Bronchial epithelial cell (primary cell): ENCODE measurements at places on chromosomes 1 and 21. TPM values are rescaled to one million over a fixed set of nuclear protein-coding genes. Genes with fewer than 3 reads are reported as not detected.

DNA sequence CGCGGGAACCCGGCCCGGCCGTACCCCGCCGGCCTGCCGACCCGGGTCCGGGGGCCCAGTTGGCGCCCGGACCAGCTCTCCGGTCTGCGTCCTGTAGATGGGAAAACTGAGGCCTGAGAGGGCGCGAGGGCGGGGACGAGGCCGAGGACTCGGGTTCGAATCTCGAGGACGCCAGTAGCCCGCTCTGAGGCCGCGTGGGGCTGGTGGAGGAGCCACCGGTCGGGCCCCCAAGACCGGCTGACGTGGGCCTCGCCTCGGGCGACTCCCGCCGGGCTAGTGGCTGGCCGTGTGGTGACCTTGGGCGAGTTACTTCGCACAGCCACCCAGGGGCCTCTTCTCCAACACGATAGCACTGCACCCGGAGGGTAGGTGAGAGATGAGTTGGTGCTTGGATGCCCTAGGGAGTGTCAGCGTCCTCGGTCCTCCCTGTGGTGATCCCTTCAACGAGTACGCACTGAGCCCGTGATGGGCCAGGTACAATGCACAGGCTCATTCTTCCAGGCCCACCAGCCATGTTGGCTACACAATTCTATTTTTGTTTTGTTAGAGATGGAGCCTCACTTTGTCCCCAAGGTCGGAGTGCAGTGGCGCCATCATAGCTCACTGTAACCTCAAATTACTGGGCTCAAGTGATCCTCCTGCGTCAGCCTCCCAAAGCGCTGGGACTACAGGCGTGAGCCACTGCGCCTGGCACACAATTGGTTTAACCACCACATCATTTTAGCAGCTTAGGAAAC lies 404 bp upstream of the SCMH1 start:
- no peak for DNase-seq

RIPPLY3 gene
- under 0.01 TPM in 1 of 2 replicates, not detected in the other for total RNA-seq

- DNase-seq: no peak
These were observed 46.2 kb upstream of the COL24A1 start for GRCh38 chr1:86202552-86203340.

ARV1 gene
- 4.7 and 9.0 TPM in 2 replicates for total RNA-seq

H6PD gene
- total RNA-seq: 5.5 and 9.9 TPM in 2 replicates

LCE2C gene
- not detected in 2 replicates for total RNA-seq

FAM43B gene
- not detected in 2 replicates for total RNA-seq

RSPO1 gene
- total RNA-seq: not detected in 2 replicates

DNA sequence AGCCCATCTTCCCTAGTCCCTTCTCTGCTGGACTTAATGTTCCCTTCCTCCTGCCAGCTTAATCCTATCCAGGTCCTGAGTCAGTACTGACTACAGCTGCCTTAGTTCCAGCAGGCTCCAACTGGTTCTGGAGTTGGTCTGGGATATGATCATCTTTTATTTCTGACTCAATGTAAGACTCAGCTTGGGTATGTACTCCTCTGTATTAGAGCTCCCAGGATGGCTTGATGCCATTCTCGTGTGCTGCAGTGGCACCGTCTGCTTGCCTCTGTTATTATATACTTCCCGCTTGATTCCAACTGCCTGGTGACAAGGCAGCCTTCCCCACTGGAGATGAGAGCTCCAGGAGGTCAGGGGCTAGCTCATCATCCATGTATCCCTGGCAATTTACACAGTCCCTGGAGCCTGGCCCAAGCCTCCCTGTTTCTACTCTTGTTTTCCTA lies 164.4 kb upstream of the DPT start:
- peak; percentile 90 for DNase-seq
